ENCODE measurements at places on chromosomes 6 and 20.

GRCh38 chr6:106913676-106914280 lies 60.8 kb downstream of the CD24 start:
- DNase-seq, result no peak

DNA sequence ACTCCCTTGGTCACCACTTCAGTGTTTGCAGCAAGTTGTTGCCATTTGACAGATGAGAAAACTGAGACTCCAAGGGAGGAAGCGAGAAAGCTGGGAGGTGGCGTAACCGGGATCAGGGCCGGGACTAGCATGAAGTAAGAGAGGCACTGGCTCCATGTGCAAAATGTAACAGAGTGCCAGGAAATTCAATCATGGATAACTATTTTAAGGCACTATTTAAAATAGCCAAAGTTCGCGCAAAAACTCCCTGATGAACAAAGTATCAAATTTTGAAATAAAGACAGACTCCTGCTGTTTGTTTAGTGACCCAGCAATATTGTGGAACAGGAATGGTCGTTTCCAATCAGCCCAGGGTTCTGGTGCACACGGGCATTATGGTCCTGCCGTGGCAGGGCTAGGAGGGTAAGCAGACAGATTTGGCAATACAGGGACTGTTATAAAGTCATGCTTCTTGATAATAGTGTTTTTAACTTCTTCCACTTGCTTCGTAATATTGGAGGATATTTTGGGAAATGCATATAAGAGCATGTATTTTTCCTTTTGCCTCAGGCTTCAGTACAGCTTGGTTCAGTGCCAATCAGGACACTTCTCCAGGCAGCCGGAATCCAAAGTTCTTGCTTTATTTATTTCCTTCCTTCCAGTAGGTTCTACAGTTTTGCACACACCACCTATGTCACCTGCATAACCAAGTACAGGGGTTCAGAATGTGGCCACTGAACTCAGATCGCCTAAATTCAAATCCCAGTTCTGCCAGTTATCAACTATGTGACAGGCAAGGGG lies 141.6 kb downstream of the EYA2 start:
- no peak for DNase-seq

DNA sequence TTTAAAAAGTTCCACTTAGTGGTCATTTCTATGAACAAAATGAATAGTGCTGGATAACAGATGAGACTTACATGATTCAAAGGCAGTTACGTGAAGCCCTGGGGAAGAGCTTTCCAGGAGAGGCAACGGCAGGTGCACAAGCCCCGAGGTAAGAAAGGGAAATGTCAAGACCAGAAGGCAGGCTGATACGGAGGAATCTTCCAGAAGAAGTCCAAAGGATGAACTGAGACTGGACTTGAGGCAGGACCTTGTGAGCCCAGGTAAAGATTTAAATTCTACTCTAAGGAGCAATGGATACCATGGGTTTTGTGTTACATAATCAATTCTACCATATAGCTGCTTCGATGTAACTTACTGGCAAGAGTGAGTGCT lies 164.6 kb downstream of the BCAS1 start:
- no peak for DNase-seq

GRCh38 chr6:97067045-97067444 lies 142.5 kb downstream of the KLHL32 start:
- no peak for DNase-seq

DNA sequence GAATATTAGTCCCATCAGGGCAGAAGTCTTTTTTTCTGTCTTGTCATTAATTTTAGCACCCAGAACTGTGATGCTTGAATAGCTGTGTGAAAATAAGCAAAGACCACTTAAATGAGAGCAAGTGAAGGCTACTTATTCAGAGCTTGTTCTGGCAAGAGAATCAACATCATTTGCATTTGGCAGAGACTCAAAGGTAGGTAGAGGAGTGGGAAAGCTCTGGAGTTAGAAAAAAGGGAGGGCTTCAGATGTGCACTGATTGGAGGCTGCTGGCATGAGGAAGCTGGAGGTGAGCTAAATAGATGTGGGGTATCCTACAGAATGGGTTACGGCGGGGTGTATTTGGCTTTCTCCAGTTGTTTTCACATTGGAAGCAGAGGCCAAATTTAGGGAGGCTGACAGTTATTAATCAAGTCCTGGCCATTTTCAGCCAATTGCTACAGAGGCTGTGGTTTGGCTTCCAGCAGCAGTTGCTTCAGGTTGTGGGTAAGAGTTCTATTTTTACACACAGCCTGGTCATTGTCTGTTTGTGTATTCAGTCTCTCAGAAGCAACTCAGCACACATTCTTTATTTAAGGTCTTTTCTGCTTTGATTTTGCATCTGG lies 254.3 kb downstream of the BTBD3 start:
- no peak for DNase-seq

DNA sequence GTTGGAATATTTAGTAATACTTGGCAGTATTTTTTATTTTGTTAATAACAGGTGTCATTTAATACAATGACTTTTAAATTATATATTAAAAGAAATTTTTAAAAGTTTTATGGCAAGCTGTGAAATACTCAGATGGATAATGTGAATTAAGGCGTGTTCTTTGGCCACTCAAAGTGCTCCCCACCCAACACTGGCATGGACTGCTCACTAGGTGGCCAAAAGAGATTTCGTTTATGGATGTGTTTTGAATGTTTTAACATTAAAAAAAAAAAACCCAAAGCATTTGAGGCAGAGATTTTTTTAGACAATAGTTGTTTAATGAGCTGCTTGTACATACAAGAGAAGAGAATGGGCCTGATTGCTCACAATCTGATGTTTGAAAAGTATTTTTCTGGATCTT lies 86.5 kb downstream of the QKI start:
- no peak for DNase-seq

- no peak for DNase-seq
Observed at GRCh38 chr6:8530785-8531435, 95.6 kb upstream of the SLC35B3 start.

- DNase-seq, result peak; percentile 87
Observed at GRCh38 chr20:1313236-1313964, 15.5 kb downstream of the SDCBP2 start.

DNA sequence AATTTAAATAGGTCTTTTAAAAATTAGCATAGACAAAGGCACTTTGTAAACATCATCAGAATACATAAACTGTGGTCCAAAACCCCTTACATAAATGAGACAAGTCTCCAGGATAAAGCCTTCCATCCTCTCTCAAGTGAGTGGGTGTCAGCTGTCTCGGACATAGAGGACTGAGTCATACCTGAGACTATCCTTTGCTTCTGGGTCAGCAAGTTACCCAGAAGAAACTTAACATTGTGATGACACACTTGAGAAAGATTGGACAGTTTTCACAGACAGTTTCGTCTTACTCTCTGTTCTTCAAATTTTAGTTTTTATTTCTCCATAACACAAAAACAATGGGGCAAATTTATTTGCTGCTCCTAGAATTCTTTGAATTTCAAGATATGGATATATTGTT lies 838.0 kb downstream of the DHX35 start:
- no peak for DNase-seq

DNA sequence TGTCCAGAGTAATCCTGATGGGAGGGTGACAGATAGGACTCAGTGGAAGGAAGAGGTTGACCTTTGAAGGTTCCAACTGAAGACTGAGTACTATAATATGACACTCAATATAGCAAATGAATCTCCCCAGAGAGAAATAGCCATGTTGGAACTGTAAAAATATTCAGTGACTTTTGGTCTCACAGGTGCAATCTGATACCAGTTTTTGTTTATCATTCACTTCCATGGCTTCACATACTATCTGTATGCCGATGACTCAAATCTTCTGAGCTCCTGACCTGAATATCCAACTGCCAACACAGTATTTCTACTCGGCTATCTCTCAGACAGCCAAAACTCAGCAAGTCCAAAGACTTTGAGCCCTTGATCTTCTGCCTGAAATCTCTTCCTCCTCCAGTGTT lies 21.8 kb upstream of the PKHD1 start:
- DNase-seq, result no peak
